ENCODE measurements at places on chromosomes 12 and 14.

GRCh38 chr12:105676694-105677093 is 346.2 kb downstream of the C12orf75 start:
- DNase-seq, result no peak

DNA sequence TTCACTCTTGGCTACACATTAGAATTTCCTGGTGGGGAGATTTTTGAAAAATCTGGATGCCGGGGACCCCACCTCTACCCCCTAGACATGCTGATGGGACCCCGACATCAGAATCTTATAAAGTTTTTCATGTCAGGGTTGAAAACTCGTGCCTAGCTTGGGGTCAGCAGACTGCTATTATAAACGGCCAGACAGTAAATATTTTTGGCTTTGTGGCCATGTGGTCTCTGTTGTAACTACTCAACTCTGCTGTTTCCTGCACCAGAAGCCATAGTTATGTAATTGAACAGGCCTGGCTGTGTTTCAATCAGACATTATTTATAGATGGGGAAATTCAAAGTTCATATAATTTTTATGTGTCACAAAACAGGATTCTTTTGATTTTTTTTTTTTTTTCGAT is 41.6 kb downstream of the ACACB start:
- no peak for DNase-seq

- DNase-seq, result no peak
Observed at GRCh38 chr12:107657133-107657532, 28.5 kb upstream of the PWP1 start.

DNA sequence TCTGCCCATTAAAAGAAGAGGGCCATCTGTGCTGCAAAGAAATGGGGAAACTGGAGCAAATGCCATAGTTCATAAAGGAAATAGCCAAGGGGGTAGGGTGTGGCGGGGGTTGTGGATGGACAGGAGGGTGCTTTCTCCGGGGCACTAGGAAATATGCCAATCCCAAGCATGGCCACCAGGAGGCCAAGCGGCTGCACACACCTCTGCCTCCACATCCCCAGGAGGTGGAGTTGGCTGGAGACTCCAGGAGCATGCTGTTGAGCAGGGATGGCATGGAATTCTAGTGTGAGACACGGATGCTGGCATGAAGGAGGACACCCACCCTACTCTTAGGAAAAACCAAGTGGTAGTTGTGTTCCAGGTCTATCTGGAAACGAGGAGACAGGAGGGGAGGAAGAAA is 25.2 kb downstream of the NID2 start:
- peak; percentile 9 for DNase-seq

- no peak for DNase-seq
Observed at GRCh38 chr12:108122644-108123043, 6.4 kb upstream of the WSCD2 start.

DNA sequence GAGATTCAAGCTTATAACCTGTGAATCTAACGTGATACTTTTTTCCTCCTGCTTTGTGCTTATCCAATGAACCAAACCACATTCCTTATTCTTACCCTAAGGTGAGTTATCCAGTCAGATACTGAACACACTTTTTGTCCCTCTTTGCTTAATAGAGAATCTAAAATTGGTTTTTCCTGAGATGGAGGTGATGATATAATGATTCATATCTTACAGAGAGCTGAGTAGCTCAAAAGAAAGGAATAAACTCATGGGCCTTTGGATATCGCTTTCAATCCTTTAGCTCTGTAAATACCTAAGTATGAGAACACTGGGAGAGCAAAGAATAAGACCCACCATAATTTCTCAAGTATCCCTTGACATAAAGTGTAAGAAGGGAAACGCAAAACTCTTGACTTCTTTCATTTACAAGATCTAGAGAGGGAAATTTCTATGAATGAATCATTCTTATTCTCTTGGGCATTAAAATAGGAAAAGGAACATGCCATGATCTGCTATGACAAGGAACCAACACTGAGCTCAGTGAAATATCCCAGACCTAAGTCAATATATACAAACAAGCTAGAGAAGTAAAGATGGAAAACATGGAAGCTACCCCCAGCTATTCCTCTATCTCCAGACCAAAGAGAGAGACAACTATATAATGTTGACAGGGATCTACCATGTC is 81.8 kb upstream of the STAC3 start:
- no peak for DNase-seq

GRCh38 chr14:75341620-75342019 is 63.0 kb downstream of the FOS start:
- DNase-seq, result no peak

GRCh38 chr12:122886851-122887818 is 8.8 kb downstream of the VPS37B start:
- peak; percentile 73 for DNase-seq

- DNase-seq, result no peak
Observed at GRCh38 chr12:9973949-9974348, 2.7 kb downstream of the CLEC12A start.

- no peak for DNase-seq
Observed at GRCh38 chr14:59355091-59355490, 110.1 kb downstream of the GPR135 start.

DNA sequence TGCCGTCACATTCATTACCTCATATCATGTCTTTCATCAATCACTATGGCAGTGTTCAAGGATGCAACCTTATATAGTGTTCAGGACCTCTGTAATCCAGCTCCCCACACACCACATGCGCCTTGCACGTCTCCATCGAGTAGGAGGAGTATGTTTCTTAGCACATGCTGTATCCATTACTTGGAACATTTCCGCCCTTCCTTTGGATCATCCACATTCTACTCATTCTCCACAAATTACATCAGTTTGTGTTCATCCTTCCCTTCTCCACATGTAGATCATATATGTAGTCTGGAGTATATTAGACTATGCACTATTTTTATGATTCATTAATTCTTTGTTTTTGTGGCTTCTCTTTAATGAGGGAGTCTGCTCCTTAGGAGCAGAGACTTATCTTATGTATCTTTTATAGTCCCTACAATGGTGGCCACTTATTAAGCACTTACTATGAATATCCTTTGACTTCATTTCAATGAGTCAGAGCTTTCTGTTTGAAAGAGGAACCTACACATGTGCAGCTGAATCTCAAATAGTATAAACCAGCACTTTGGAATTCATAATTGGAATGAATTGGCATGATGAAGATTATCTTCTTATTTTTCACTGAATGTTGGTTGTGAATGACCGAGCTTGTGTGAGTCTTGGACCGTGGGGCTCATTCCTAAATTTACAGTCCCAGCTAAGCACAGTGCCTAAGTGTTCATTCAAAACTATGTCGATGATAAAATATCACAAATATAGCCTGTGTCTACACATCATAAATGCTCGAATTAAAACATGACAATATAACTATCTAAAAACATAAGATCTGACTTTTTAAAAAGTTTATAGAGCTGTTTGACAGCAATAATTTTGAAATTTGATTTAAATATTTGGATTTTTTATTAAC is 30.2 kb upstream of the NPAS3 start:
- no peak for DNase-seq

DNA sequence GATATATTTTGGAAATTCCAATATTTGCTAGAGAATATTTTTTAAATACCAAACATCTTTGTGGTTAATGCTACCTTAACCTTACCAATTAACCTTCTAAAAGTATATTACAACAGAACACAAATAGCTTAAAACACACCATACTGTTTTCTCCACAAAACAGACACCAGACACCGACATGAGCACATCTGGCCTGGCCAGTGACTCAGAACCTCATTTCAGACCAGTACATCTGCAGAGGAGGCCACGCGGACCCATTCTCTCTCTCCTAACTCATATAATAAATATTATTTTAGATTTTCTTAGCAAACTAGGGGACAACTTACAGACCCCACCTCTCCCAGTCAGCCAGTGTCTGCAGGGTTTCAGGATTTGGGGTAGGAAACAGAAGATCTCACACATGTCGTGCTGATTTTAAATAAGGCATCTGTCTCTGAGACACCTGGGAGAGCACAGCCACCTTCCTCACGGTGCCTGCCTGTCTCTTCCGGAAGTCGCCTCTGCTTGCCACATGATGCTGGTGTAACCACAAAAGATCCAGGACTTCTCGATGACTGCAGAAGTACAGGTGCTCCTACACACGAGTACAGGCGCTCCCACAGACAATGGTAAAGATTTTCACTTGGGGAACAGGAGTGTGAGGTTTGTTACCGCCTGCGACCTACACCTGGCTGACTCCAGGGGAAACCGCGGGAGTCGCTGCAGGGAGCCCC is 9.7 kb upstream of the ANKLE2 start:
- DNase-seq, result no peak

DNA sequence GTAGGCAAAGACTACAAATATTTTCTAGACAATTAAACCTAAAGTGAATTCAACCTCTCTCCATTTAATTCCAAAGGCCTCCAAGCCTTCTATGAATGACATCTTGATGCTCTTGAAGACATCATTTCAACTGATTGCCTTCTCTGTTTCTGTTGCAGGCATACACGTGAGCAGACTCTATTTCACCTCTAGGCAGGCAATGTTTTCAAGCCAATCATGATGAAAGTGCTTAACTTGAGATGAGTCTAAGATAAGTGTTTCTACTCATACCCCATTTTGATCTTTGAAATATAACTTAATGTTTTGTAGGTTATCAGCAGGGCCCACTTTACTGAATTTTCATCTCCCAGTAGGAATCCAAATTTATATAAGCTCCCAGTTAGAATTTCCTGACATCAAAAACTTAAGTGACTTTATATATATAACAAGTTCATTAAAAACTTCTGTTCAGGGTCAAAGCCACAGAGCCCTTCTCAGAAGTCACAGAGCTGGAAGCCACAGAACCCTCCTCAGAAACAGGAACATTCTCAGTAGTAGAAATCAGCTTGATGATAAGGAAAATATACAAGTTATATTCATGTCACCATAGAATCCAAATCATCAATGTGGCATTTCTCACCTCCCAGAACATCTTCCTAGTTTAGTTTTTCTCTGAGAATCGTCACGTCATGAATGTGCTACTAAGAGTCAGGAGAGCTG is 108.5 kb downstream of the PHLDA1 start:
- DNase-seq, result no peak

DNA sequence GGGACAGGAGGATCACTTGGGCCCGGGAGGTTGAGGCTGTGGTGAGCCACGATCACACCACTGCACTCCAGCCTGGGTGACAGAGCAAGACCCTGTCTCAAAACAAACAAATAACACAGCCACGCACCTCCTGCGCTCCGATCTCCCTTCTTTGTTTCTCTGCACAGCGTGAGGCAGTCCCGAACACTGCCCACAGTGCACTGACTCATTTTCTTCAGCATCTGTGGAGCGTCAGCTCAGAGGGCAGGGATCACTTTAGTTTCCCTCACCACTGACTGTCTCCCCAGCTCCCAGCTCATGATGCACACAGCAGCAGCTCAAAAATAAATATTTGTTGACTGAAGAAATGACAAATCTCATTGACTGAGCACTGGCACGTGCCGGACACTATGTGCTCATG is 883 bp upstream of the MYL2 start:
- DNase-seq, result no peak

DNA sequence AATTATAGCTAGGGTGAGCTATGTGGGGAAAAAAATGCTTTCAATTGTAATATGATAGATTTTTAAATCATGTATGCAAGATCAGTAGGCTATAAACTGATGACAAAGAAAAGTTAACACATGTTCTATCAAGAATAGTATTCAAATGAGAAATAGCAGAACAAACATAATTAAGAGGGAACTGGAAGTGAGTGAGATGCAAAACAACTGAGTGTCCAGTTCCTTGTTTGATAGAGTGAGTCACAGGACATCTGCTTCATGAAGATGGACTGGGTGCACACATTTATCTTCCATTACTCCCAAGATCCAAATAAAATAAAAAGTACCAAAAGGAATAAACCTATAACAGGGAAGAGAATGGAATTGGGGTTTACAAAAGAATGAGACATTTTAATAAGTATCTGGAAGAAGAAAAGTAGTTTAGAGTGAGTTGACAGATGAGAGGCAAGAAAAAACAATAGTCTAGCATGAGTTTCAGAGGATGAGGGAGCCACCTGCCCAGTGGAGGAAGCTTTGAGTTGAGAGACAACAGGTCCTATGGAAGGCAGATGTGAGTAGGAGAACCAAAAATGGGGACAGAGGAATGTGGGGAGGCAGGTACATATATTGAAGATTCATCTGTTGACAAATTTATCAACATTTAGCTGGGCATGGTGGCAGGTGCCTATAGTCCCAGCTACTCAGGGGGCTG is 178.1 kb upstream of the ARHGAP5 start:
- no peak for DNase-seq

GRCh38 chr14:23694949-23695663 is 58.9 kb downstream of the DHRS2 start:
- DNase-seq, result no peak

GRCh38 chr12:130715998-130716968 is at the start of gene RIMBP2:
Gene RIMBP2, minus strand, starts transcription at chr12:130716299. Its CDS starts 237,286 bp downstream, at chr12:130479013.
- DNase-seq, result no peak

GRCh38 chr12:111706145-111706544 is 20.3 kb downstream of the ACAD10 start:
- no peak for DNase-seq

DNA sequence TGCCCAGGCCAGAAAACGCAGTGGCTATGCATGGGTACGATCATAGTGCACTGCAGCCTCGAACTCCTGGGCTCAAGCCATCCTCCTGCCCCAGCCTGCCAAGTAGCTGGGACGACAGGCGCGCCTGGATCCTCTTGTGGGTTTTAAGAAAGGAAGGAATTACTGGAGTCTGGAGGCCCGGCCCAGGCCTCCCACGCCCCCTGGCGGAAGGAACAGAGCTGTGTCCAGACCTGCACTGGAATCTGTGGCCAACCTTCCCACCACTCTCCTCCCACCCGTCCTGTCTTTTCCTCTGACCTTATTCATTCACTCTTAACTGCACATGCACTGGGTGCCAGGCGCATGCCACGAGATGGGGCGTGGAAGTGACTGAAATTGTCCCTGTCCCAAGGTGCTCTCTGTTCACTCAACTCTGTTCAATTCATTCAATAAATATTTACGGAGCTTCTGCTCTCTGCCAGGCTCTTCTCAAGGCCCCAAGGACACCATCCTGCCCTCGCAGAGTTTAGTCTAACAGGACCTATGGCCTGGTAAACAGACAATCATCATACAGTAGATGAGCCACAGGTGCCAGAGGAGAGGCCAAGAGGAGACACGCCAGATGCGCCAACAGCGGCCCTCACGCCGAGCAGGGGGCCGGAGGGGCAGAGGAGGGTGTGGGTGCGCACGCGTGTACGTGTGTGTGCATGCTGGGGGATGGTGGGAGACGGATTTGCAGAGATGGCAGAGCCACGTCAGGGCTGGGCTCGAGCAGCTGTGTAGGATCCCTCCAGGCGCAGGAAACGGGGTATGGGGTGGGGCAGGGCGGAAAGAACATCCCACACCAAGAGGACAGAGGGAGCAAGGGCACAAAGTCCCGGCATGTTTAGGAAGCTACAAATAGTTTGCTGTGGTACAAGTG is 13.7 kb upstream of the TMEM106C start:
- peak; percentile 55 for DNase-seq

- DNase-seq, result no peak
Observed at GRCh38 chr12:120175537-120175936, 19.0 kb downstream of the GCN1 start.

DNA sequence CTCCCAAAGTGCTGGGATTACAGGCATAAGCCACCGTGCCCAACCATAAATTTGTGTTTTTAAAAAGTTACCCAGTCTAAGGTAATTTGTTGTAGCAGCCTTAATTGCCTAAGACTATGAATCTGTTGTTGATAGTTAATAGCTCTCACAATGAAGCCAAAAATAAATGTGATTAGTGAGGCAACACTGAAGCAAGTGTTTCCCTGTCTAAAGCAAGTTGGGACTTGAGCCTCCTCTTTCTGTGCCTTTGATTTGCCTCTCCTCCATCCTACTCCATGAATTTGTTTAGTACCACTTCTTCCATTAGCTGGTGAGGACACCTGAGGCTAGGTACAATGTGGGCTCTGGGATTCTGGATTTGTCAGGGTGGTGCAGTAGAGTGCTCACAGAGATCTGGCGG is 36.8 kb downstream of the DAAM1 start:
- no peak for DNase-seq
